Activated T-helper 1 cell treated with anti-CD3 and anti-CD28 coated beads, Interleukin-2, amount 50 U/mL, for 16 hours (primary cell): ENCODE measurements at places on chromosomes 11 and 22.
A peak's percentile ranks its signal among the peaks of the same experiment; 100 is the strongest.

- no peak for DNase-seq
These were observed 33.8 kb downstream of the TECTA start for GRCh38 chr11:121134741-121135312.

GRCh38 chr22:37198258-37199102 lies 10.4 kb upstream of the C1QTNF6 start:
- DNase-seq, result peak; percentile 92

DNA sequence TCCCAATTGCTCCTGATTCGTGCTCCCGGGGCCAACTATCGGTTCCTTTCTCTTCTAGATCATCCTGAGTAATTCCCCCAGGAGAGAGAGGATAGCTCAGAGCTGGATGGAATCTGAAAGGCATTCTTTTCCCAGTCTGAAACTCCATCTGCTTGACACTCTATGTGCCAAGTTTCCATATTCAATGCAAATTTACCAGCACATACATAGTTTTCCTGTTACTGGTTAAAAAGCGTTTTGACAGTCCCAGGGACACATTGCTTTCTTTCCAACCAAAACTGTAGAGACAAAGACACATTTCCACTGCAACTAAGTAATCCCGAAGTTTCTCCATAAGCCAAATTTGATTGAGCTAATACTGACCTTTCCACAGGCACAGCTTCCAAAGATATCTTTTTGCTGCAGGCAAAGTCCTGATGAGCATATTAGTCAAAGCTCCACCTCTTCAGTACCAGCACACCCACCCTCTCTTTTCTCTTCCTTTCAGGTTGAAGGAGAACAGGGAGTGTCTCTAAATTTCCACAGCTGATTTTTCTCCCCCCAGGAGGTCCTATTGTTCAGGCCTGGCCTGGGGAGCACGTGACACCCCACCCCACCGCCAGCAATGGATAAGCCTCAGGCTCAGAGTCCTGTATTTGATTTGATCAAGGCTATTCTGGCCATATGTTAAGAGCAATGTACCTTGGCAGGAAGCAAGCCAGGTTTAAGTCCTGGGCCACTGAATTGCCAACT lies 9.7 kb upstream of the ANKK1 start:
- DNase-seq, result no peak

DNA sequence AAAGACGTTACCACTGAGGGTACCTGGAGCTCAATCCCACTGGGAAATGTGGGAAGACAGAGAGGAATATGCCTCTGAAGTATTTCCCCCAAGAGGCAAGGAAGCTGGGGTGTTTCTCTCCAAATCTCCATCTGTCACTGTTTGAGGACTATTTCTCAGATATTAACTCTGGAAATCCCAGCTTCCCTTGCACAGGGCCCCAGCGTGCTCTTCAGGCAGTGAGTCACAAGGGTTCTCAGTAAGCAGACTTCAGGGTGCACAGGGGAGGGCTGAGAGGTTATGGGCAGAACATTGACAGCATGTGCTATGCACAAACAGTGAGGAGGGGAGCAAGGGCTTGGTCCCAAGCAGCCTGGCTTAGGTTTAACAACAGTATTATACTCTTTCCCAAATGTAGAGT lies 60.9 kb upstream of the EED start:
- no peak for DNase-seq

DNA sequence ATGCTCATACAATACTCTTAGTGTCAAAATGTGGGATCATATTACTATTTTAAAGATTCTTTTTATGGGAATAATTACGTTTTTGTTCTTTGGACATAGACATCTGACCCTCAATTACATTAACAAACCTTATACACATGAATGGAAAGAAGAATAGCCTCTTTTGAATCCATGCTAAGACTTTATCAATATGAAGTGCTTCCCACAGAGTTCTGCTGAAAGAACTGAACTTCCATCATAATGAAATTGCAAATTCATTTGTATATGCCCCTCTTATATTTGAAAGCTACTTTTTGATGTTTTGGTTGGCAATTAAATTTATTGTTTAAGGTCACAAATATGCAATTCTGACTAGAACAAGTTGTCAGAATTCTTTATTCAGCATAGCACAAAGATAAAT lies 254.9 kb downstream of the TMEM135 start:
- DNase-seq, result no peak

DNA sequence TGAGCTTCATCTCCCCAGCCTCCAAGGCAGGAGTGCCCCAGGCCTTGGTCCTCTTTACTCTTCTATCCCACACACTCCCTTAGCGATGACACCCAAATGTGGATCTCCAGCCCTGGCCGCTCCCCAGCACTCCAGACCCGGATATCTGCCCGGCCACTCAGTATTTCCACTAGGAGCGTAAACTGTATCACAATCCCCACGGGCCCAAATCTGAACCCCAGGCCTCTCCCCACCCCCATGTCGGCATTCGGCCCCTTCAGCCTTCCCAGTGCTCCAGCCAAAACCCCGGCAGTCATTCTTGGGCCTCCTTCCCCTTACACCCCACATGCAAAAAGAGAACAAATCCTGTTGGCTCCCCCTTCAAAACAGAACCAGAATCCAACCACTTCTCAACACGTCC lies 20.8 kb downstream of the WNT11 start:
- DNase-seq, result no peak
